ENCODE measurements at places on chromosomes 3 and 15.

DNA sequence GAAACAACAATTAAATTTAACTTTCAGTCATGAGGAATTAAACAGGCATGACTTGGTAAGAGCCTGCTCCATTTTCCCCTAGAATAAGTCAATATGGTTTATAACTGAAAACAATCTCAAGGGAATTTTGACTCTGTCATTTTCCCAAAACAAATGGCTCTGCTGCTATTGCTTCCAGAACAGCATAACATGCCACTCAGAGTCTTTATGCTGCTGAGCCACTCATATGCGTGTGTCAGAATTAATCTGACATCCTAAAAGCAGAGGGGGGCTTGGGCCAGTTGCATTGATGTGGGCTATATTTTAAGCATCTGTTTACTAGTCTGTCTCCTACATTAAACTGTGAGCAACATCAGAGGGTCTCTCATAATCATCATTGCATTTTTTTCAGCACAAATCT is 111.1 kb upstream of the ABI3BP start:
- no peak for DNase-seq

DNA sequence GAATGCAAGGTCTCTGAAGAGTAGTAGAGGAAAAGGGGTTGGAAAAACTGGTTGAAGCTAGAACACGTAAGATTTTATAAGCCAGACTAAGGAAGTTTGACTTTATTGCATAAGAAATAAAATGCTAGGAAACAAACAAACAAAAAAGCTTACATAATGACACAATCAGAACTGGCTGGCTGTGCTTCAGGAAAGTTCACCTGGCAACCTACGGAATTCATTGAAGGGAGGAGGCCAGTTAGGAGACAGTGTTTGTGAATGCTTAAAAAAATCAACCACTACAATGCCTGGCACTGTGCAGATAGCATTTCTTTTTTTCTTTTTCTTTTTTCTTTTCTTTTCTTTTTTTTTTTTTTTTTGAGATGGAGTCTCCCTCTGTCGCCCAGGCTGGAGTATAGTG is 1.9 kb upstream of the ICE2 start:
- no peak for DNase-seq

GRCh38 chr3:52845157-52845556 is 10.3 kb upstream of the MUSTN1 start:
- no peak for DNase-seq

- DNase-seq = no peak
Measured at GRCh38 chr3:98775459-98776139, 12.5 kb downstream of the ST3GAL6 start.

GRCh38 chr15:89171136-89172072 is 50.0 kb downstream of the RLBP1 start:
- peak; percentile 41 for DNase-seq

GRCh38 chr15:65298731-65299130 is 2.9 kb downstream of the RNU5A-1 start:
- DNase-seq = no peak

GRCh38 chr3:115270849-115271248 is 123.8 kb upstream of the ZBTB20 start:
- DNase-seq = no peak

DNA sequence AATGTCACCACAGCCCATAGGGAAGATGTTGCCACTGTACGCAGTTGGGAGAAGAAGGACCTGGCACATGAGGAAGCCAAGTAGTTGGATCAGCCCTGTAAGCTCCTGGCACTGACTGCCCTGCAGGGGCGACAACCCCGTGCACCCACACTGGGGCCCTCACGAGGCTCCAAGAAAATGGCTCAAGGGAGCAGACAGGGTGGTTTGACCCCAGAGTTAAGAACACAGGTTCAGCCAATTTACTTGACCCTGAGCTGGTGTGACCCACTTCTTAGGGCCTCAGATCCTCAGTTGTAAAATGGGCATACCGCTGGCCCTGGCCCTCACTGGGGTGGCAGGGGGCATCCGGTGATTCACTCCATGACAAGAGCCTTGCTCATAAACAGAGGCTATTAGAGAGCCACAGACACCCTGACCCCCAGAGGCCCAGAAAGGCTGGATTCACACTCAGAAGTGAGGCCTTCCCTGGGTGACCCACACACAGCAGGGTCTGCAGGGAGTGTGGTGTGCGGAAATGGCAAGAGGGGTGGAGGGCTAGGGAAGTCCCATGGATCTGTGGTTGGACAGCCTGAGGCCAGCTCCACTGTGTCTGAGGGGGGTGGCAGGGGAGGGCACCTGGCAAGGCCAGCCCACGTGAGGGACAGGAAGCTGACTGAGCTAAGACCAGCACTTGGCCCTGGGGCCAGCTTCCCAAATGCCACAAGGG is 1.7 kb upstream of the HHATL start:
- DNase-seq = no peak

GRCh38 chr3:195557322-195557721 is 14.2 kb upstream of the PPP1R2 start:
- no peak for DNase-seq

GRCh38 chr15:74841891-74842373 is 1.0 kb downstream of the ULK3 start:
- DNase-seq = no peak

- no peak for DNase-seq
Measured at GRCh38 chr3:167611718-167612117, 42.0 kb downstream of the WDR49 start.

DNA sequence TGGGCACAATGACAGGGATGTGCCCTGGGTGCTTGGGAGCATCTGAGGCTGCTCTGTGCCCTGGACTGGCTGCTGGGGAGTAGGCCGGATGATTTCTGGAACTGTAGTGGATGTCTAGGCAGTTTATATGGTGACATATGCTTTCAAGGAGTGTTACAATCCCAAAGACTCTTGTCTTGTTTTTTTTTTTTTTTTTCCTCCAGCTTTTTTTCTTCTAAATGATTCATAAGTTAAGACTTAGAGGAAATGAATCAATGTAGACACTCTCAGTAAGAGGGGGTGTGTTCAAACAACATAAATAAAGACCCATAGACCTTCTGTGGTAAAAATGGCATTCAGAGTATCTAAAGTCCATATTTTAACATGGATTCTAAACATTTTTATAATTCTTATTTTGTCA is 706.1 kb upstream of the GOLIM4 start:
- no peak for DNase-seq

- peak; percentile 14 for DNase-seq
Measured at GRCh38 chr3:11059090-11059798, 66.7 kb downstream of the SLC6A1 start.

DNA sequence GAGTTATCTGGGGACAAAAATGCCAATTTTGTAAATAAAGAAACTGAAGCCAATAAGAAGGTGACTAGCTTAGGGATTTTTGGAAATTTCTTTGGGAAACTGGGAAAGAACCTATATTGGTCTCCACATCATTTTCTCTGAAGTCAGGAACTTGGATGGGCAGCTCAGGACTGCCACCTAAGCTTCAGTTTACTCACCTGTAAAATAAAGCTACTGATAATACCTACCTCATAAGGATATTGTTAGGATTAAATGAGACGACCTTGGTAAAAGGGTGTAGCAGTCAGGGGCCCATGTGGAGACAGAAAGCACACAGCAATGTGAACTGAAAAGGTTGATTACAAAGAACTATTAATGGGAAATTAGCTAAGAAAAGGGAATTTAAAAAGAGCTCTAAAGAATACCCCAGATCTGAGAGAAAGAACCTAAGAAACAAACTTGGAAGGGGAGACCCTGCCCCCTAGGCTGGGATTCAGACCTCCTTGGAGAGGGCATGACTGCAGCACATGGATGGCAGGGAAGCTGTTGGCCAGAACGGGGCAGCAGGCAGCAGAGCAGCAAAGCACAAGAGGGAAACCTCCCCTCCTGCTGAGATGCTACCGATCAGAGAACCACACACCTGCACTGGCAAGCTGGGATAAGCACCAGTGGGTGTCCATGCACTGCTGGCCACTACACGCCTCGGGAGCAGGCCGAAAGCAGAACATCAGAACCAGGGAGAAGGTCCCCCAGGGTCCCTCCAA is 83.7 kb upstream of the THBS1 start:
- no peak for DNase-seq

- DNase-seq = no peak
Measured at GRCh38 chr3:186640473-186640818, 247 bp downstream of the FETUB start.

GRCh38 chr3:21642433-21642832 is 108.6 kb downstream of the ZNF385D start:
- DNase-seq = no peak

GRCh38 chr3:76307556-76307955 is 522.2 kb upstream of the ZNF717 start:
- no peak for DNase-seq

GRCh38 chr3:182967218-182968204 is 12.8 kb downstream of the DCUN1D1 start:
- DNase-seq = peak; percentile 33

- peak; percentile 67 for DNase-seq
Measured at GRCh38 chr3:183385698-183386613, 42.5 kb downstream of the MCF2L2 start.

DNA sequence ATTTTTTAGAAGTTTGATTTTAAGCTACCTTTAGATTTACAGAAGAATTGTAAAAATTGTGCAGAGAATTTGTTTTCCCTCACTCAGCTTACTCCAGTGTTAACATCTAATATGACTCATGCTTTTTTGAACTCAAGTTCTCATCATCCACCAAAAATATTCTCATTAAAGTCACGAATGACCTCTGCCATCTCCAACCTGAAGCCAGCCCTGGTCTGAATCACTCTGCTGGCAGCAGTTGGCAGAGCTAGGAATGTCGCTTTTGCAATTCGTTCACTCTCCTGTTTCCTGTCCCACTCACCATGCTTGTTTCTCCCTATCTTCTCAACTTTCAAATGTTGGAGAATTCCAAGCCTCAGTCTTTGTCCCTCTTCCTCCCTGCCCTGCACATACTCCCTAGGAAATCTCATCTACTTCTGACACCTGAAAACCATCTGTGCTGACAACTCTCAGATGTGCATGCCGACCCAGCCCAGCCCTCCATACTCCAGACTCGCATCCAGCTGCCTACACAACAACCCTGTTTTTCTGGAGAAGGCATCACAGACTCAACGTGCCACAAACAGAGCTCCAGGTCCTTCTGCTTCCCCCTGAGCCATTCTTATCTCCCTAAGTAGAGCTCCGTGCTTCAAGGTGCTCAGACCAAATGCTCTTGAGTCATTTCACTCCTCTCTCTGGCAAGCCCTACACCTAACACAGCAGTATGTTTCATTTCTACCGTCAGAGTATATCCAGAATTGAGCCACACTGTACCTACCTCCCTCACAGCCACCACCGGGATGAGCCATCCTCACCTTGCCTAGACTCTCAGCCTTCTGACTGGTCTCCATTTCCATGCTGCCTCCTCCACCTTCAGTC is 24.9 kb downstream of the PRR23E start:
- DNase-seq = no peak

GRCh38 chr3:34955680-34956079 is 683.6 kb upstream of the ARPP21 start:
- DNase-seq = no peak

- no peak for DNase-seq
Measured at GRCh38 chr3:157514371-157514895, 11.2 kb upstream of the VEPH1 start.

DNA sequence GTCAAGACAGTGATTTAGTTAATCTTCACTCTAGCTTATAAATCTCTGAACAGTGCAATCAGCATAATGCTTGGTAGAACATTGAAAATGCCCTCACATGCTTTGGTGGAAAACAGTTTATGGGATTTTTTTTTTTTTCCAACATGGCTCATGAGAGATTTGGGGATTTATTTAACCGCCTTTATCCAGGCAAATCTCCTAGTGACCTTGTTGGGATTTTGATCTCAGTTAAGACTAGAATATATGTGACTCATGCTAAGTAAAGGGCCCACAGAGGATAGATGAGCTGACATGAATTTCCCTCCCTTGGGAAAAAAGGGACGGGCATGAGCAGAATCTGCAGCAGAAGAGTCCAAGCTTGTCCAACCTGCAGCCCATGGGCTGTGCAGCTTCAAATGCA is 18.7 kb downstream of the LRTM1 start:
- DNase-seq = no peak

DNA sequence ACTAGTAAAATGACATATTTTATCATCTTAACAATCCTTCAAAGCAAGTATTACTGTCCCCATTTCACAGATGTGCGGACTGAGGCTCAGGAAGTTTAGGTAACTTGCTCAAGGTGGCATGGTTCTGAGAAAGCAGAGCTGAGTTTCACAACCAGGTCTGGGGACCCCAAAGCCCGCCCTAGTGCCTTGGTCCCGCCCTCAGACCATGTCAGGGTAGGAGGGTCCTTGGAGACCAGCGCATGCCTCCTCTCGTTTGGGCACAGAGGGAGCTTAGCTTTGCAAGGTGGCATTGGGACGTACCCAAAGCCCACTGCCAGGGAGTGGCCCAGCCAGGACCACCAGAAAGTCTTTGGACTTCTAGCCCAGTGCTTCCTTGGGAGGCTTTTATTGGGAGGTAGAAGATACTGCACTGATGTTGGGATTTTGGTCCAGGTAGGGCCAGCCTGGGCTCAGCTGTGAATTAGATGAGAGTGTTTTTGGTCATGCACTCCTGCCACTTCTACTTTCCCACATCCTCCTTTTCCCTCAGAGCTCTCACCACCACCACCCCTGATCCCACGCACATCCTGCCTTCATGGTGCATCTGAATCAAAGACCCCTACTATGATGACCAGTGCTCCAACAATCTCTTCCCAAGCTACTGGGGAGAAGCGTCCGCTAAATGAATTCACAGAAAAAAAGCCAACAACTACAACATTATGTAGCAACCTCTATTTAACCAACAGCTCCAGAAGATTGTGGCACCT is 307.9 kb downstream of the TLE3 start:
- no peak for DNase-seq

GRCh38 chr15:71250936-71251583 is 135.8 kb downstream of the THSD4 start:
- no peak for DNase-seq

GRCh38 chr15:41396111-41396510 is 6.2 kb downstream of the NDUFAF1 start:
- no peak for DNase-seq

DNA sequence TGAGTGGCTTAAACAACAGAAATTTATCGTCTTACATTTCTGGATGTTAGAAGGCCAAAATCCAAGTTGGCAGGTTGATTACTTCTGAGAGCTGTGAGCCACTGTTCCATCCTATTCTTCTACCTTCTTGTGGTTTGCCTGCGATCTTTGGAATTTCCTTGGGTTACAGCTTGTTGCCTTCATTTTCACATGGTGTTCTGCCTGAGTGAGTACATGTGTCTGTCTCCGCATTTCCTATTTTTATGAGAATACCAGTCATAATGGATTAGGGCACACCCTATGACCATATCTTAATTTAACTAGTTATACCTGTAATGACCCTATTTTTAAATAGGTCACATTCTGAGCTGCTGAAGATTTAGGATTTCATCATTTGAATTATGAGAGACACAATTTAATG is 294.3 kb downstream of the CNTN4 start:
- no peak for DNase-seq

DNA sequence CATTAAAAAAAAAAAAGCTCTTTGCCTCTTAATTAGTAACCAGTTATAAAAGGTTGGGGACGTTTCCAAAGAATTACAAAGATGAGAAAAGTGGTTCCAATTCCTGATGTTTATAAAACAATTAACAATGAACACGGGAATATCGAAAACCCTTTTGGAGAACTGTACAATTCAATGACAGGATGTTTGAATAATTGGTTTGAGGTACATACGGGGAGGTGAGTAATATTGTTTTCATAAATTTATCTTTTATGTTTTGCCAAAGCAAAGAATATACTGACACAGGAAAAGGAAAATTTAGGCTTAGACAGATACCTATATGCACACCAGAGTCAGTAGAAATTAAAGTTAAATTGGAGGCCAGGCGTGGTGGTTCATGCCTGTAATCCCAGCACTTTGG is 94.6 kb upstream of the LMOD3 start:
- DNase-seq = no peak

- DNase-seq = peak; percentile 25
Measured at GRCh38 chr3:151210676-151211381, 7.8 kb upstream of the GPR171 start.

Measured in CD4-positive, alpha-beta T cell treated with Interleukin-4 for 1 hour (primary cell).